Kidney glomerular epithelial cell (primary cell): ENCODE measurements at places on chromosomes 3 and 15.
A peak's percentile ranks its signal among the peaks of the same experiment; 100 is the strongest.

DNA sequence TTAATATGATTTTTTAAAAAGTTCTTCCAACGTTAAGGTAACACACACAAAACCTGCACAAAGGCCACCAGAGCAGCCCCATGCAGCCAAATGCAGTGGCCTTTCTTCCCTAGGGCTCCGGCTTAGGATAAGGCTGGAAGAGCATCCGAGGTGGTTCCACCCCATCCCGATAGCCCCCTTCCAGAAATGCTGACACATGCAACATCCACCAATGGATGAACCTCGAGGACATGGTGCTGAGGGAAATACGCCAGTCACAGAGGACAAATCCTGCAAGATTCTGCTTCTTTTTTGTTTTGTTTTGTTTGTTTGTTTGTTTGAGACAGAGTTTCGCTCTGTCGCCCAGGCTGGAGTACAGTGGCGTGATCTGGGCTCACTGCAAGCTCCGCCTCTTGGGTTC lies 199.3 kb upstream of the NSMCE3 start:
- DNase-seq, result no peak

GRCh38 chr15:51672155-51672687 lies 9.1 kb upstream of the SCG3 start:
- no peak for DNase-seq

DNA sequence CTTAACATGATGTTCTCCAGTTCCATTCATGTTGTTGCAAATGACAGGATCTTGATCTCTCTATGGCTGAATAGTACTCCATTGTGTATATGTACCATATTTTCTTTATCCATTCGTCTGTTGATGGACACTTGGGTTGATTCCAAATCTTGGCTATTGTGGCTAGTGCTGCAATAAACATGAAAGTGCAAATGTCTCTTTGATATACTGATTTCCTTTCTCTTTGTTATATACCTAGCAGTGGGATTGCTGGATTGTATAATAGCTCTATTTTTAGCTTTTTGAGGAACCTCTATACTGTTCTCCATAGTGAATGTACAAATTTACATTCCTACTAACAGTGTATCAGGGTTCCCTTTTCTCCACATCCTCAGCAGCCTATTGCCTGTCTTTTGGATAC lies 5.9 kb upstream of the RBP2 start:
- DNase-seq, result no peak

GRCh38 chr3:145678401-145678800 lies 482.6 kb downstream of the PLOD2 start:
- DNase-seq, result no peak

GRCh38 chr3:101179637-101180036 lies 140.7 kb downstream of the IMPG2 start:
- DNase-seq, result no peak

DNA sequence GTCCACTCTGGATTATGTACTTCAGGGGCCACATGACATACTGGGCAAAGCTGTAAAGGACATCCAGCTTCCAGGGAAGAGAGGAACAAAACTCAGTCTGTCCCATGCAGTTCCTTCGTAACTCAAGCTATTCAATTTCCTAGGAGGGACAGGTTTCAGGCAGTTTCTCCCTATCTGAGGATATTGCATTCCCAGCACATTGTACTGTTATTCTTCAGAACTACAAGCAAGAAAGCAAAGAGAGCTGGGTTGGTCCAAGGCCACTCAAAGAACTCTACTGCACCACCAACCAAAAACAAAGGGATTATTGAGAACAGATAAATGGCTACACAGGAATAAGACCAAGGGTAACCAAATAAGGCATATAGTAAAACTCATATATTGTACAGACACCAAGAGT lies 117.6 kb upstream of the ARL6 start:
- DNase-seq, result no peak

DNA sequence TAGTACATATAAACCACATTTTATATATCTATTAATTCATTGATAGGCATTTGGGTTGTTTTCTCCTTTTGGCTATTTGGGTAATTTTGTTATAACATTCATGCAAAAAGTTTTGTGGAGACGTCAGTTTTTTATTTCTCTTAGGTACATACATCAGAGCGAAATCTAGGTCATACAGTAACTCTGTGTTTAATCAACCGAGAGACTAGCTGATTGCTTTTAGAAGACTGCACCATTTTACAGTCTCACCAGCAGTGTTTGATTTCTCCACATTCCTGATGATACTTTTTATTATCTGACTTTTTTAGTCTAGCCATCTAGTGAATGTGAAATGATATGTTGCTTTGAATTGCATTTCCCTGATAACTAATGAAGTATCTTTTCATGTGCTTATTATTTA lies 1019.3 kb downstream of the NSUN3 start:
- DNase-seq, result no peak

- peak; percentile 37 for DNase-seq
Measured at GRCh38 chr3:59192473-59192872, 142.6 kb upstream of the CFAP20DC start.

DNA sequence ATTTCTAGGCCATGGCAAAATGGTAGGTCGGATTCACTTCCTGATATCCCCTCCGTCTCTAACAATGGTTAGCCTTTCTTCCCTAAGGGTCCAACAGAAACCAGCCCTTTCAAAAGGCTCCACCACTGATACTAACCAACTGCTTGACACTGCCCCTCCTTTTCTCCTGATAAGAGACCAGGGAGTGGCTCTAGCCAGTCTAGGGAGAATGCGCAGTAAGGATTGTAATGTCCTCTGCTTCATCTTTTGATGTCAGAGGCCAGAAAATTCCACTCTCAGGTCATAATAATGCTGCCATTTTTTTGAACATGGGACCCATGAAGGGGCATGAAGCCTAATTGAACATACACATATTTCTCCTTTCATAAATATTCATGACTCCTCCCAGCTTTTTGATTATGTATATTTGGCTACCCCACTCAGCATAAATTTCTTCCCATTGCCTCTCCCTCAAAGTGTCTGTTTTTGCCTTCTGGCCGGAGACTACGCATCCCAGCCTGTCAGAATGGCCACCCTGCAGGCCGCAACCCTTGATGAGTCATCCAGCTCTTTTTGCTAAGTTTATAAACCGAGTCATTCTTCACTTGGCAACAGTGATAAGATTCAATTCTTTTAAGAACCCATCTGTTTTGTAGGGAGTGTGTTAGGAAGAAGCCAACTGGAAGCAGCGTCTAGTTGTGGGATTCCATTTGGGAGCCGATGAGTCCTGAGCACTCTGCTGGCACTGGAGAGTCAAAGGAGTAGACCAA lies 189.0 kb upstream of the MCTP2 start:
- no peak for DNase-seq

- no peak for DNase-seq
Measured at GRCh38 chr3:182692695-182693094, 100.6 kb upstream of the ATP11B start.

- no peak for DNase-seq
Measured at GRCh38 chr3:82038556-82038955, 277.1 kb upstream of the GBE1 start.

DNA sequence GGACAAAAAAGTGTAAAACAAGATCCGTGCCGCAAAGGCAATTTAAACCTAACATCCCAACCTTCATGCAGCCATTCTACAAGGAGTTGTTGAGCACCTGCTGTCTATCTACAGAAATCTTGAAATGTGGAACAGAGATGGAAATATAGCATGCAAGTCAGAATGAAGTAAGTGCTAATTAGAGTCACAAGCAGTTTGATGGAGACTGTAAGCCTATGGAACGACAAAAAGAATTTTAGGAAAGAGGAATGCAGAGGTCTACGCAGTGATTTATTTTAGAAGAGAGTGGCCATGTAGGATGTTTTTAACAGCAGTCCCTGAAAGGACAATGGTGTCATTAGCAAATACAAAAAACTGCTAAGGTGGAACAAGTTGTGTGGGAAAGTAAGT lies 851 bp upstream of the DCBLD2 start:
- no peak for DNase-seq

DNA sequence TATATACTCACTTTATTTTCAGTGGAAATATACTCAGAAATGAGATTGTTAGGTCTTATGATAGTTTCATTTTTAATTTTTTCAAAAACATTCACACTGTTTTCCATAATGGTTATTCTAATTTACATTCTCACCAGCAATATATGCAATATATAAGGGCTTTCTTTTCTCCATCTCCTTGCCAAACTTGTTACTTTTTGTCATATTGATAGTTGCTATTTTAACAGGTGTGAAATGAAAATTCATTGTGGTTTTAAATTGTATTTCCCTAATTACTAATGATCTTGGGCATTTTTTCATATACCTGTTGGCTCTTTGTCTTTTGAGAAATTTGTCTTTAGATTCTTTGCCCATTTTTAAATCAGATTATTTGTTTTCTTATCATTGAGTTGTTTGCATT lies 325.2 kb downstream of the DIPK2A start:
- DNase-seq, result no peak

DNA sequence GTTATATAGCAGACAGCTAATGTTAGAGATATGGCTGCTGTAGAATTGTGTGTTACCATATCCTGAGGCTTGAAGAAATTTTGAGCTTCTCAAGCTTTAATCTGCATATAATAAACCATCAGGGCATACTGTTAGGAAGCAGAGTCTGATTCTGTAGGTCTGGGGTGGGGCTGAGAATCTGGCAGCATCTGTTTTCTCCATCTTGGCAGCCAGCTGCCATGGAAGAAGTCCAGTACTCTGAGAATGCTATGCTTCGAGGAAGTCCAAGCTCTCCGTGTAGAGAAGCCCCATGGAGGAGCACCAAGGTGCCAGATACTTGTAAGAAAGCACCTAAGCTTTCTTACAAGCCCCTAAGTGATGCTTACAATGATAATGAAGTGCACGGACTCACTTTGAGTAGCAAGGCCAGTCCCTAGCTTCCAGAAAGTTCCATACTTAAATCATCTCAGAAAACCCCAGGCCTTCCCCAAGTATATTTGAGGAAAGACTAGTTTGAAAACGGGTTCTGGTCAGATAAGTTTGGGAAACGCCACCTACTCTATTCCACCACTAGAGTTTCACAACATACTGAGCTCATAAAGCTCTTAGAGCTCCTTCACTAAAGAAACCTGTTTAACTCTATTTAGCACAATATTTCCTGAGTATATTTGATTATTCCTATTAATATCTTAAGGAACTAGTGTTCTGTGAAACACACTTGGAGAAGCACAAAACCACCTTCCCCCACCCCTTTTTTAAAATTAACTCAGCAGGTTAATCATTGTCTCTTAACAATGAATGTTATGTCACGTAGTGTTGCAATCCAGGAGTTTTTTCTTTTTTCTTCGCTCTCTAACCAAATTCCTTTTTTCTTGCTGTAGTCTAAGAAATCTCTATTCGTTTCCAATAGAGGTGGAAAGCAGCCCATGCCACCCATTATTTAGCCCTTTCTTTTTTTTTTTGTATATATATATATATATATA lies 59.9 kb upstream of the RASGRP1 start:
- peak; percentile 74 for DNase-seq

DNA sequence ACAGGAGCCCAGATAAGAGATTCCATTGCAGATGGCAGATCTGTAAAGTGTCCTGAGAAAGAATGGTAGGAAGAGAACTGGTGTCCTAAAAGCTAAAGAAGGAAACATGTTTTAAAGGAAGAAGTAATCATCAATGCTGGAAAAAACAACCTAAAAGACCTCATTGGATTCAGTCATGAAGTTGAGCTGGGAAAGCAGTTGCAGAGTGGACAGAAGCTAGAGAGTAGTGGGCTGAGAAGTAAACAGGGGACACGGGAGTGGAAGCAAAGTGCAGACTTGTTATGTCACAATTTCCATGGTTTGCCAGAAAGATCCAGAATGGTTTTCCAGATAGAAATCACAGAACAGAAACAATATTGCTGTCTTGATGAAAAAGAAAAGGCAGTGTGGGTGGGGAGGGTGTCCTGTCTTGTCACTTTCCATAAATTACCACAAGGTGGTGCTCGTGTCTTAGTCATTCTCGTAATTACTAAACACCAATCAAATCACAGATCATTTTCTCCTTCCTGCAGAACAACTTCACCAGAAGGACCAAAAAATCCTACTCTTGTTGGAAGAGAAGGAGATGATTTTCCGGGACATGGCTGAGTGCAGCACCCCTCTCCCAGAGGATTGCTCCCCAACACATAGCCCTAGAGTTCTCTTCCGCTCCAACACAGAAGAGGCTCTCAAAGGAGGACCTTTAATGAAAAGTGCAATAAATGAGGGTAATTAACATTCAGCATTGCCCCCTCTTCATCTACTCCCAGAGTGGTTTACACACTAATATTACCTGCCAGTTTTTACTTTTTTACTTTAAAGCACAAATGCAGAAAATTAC lies 64.5 kb downstream of the KLHL25 start:
- peak; percentile 72 for DNase-seq

GRCh38 chr15:47756872-47757271 lies 39.6 kb downstream of the SEMA6D start:
- DNase-seq, result peak; percentile 57
